Stimulated activated CD8-positive, alpha-beta memory T cell treated with anti-CD3 and anti-CD28 coated beads, Interleukin-2, amount 100 ng/mL, for 1 hour (primary cell): ENCODE measurements at places on chromosomes 2 and 18.
A peak's percentile ranks its signal among the peaks of the same experiment; 100 is the strongest.

- DNase-seq = no peak
Measured at GRCh38 chr2:12649602-12650400, 66.9 kb upstream of the TRIB2 start.

DNA sequence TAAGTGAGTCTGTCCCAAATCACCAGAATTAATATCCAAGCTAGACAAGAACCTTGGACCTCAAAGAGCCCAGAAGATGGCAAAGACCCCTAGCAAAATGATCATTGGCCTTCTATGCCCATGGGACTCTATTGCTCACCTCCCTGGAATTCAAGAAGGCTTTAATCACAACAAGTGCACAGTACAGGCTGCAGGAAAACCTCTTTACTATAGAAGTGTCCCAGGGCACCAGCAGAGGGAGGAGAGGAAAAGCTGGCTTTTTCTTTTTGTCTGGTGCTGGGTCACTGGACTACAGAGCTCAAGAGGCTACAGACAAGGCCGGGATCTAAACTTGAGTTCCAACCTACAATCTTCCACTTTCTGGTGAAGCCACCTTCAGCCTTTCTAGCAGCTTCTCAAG is 88.3 kb upstream of the PPP1CB start:
- DNase-seq = no peak

DNA sequence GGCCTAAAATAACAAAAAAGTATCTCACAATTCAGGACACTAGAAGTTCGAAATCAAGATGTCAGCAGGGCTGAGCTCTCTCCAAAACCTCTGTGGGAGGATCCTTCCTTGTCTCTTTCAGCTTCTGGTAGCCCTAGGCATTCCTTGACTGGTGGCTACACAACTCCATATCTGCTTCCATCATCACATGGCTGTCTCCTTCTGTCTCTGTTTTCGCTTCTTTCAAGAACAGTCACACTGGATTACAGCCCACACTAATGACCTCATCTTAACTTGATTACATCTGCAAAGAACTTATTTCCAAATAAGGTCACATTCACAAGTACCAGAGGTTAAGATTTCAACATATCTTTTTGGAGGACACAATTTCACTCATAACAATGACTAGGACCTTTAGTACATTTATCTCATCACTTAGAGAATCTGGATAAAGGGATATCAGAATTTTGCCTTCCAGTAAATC is 275.2 kb downstream of the IRS1 start:
- no peak for DNase-seq

- no peak for DNase-seq
Measured at GRCh38 chr18:56632070-56633022, 6.0 kb downstream of the TXNL1 start.

DNA sequence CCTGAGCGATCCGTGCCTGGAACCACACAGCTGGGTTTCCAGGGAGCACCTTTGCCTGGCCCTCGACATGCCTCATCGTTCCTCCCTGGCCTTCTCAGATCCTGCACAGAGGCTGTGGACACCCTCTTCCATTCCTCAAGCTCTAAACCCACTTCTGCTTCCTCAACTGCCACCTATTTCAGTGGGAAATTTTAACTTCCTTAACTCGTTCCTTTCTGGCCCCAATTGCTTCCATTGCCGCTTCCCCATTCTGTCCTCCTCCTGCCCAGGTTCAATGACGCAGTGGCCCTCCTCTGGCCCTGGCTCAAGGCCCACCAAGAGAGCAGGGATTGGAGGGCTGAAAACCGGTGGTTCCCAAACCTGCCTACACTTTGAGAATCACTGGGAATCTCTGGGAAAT is 4.8 kb upstream of the B3GNT7 start:
- no peak for DNase-seq

DNA sequence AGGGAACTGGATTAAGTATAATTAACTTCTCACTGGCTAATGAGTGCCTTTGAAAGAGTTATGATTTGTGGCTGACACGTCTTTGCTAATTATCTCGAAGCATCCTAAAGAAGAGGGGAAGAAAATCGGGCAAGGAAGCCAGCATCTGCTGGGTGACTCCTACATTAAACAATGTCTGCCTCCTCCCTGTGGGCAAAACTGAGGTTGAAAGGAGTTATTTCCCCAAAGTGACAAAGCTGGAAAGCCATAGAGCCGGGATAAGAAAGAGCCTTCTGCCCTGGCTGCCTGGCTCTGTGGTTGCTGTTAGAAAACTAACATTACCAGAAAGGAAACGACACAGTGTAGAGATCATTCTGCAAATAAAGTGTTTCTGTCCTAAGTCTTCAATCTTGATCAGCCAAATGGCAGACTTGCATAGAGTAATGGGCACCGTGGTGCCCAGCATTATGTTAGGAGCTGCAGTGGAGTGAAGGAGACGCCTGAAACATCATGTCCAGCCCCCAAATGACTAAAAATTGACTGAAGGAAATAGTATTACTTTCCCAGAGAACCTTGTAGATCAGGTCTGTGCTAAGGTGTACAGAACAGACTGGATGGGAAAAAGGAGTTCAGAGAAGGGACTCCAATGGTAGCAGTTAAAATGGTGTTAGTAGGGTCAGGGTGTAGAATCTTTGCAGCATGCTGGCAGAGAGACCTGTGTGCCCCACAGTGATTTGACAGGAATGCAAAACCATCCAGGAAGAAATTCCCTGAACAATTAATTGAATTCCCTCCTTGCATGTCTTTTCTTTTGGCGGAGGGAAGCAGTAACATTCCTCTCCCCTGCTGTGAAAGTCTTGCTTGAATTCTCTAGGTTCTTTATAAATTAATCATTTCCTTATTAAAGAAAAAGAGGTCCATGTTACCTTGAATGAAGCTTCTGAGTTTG is 44.4 kb downstream of the ALPK2 start:
- DNase-seq = no peak

DNA sequence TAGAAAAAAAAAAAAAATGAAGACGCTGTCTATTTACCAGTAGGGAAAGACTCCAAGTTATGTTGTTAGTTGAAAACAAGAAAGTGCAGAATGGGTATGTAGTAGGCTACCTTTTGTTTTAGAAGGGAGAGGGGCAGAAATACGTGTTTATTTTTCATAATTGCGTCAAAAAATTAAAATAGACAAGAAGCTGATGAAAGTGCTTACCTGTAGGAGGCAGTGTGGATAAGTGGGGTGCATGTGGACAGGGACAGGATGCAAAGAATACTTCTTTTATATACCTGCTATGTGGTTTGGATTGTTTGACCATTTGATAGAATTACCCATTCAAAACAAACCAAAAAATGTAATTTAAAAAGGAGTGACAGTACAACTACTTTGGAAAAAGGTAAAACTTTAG is 3.0 kb upstream of the GCG start:
- no peak for DNase-seq

GRCh38 chr2:20524412-20525040 is 77.7 kb downstream of the RHOB start:
- no peak for DNase-seq

DNA sequence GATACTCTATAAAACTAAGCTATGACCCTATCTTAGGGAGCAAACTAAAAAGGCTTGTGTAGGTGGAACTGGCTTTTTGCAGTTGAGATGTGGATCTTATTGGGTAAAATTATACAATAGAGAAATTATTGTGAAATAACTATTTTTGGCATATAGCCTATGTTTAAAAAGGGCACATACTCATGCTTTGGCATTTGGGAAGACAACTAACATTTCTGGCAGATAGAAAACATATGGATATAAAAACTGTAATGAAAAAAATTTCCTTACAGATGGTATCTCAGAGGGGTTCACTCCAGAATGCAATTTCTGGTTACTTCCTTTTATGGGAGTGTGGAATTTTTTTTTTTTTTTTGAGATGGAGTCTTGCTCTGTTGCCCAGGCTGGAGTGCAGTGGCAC is 120.1 kb upstream of the CCDC195 start:
- no peak for DNase-seq

DNA sequence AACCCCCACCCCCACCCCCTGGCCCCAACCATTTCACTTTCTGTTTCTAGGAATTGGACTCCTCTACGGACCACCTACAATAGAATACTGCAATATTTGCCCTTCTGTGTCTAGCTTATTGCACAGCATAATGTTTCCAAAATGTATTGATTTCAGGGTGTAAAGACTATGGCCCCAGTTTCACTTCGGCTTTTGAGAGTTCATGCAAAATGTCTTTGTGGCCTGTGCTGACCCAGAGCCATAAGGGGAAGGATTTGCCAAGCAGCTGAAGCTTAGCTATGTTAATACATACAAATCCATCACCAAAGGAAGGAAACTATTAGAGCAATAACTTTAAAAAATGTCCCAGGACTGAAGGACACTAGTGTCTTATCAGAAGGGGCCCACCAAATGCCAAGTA is 11.2 kb upstream of the ATP9B start:
- no peak for DNase-seq

DNA sequence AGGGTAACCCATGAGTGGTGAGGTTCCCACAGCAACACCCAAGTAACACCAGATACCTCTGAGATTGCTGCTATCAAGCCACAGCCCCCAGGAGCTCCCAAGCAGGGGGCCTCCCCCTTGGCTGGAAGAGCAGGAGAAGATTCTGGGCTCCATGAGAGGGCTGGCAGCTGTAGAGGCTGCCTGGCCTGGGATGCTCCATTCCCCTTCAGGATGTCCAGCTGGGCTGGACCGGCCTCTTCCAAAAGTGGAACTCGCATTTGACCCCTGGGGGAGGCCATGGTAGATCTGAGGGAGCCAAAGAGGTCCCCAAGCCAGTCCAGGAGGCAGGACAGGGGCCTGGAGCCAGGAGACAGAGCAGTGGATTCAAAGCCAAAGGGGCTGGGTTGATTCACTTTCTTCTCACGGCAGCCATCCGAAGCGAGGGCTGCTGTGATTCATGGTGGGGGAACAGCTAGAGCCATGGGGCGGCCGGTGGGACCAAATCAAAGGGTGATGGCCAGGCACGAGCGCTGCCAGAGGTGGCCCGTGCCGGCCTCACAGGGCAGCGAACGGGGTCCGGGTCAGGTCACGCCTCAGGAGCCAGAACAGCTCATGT is 95.3 kb upstream of the ID2 start:
- no peak for DNase-seq

DNA sequence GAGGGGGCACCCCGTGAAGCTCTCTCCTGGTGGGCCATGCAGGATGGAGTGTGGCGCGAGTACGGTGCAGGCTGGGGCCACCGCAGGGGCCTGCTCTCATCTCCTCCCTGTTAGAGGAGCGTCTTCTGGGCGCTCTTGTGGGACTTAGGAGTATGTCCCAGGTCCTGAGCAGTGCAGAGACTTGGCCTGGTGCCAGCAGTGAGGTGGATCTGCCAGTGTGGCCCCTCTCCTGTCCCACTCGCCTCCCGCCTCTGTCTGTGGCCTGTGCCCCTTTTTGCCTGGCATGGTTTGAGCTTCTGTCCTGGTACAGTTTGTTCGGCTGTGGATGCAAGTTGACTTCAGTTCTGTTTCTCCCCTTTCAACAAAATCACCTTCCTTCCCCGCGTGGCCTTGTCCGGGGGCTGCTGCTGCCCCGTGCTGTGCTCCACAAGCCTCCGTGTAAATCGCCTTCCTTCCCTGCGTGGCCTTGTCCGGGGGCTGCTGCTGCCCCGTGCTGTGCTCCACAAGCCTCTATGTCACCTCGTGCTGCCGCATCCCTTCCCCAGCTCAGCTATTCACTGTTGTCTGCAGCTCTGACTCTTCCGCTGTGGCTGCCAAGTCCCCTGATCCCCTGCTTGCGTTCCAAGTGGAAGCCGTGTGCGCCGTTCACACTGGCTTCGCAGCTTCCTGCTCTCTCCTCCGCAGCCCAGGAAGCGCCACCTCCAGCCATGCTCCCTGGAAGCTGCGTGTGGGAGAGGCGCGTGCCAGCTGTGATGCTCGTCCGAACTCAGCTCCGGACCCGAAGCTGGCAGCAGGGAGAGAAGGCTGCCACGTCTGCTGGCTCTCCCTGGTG is 13.7 kb downstream of the LDLRAD4 start:
- no peak for DNase-seq

- DNase-seq = no peak
Measured at GRCh38 chr2:189393440-189394111, 47.7 kb upstream of the WDR75 start.

- DNase-seq = no peak
Measured at GRCh38 chr18:35671966-35672603, 90.5 kb downstream of the GALNT1 start.

GRCh38 chr2:218286570-218287459 is 5.5 kb downstream of the TMBIM1 start:
- peak; percentile 69 for DNase-seq

DNA sequence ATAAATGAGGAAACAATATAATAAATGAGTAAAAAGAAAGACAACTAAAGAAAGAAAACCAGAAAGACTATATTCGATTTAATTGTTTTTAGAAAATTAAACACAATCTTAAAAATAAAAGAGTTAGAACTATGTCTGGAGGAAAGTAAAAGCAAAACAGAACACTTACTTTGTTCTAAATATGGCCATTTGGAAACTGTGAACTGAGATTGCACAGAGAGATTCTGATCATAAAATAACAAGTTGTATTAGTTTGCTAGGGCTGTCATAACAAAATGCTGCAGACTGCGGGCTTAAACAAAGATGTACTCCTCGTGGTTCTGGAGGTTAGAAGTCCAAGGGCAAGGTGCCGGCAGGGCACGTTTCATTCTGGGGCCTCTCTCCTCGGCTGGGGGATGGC is 128.1 kb upstream of the AQP4 start:
- DNase-seq = no peak

DNA sequence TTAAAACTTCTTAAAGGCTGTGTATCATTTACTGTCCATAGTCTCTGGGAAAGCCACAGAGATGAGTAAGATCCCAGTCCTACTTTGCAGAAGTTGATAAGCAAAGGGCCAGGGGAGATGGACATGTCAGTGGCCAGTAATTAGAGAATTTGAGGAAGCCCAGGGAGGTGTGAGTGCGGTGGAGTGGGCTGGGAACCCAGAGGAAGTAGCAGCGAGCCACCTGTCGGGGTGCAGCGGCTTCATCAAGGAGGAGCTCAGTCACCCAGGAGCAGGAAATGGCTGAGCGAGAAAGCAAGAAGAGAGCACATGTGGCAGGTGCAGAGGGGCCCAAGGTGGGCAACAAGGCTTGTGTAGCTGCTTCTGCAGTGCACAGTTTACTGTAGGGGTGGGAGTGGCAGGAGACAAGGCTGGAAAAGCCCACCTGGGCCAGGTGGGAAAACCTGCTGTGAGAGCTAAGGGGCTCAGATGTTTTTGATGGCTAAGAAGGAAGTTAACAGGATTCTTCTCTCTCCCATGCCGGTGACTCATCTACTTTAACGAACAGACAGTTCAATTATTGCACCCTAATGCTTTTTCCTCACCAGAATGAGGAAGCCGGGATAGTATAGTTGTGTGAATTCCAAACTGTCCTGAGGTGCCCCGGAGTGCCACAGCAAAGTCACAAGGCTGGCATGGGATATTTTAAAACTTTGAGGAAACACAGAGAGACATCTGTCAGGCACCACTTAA is 34.8 kb upstream of the MGAT5 start:
- no peak for DNase-seq
